Kasumi-1 (cell line): ENCODE measurements at places on chromosomes 6 and 20.

- no peak for DNase-seq
Observed at GRCh38 chr20:56724241-56724757, 95.2 kb downstream of the TFAP2C start.

DNA sequence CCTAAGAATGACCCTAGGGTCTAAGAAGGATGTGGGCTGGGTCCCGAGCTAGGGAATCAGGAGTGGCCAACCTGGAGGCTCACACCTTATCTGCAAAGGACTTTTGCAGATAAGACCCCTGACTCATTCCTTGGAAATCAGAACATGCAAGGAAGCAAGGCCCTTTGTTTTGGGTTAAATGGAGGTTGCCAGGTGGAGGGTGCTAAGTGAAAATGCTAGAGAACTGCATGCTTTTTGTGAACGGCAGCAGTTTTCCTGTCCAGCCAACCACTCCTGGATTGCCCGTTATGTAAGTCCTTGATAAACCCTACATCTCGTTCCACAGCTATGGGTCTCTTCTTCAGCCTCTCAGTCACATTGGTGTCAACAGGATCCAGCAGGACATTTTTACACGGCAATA is 52.1 kb upstream of the CST7 start:
- no peak for DNase-seq

DNA sequence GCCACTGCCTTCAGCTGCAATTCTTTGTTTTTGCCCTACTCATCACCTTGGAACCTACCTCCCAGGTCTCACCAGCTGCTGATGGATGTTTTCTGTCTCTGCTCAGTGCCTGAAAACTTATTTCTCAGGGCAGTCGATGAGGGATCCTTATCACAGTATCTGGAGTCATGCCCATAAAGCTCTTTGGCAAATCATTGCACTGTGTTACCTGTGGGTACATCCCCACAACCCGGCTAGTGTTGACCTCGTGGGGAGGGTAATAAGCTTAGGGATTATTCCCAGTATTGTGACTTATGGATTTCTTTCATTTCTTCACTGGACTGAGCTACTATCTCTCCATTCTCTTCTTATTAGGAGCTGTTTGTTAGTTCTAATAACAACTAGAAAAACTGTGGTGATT is 91.7 kb downstream of the ELOVL5 start:
- no peak for DNase-seq

GRCh38 chr6:166855416-166855815 is 100.9 kb downstream of the RNASET2 start:
- peak; percentile 13 for DNase-seq

DNA sequence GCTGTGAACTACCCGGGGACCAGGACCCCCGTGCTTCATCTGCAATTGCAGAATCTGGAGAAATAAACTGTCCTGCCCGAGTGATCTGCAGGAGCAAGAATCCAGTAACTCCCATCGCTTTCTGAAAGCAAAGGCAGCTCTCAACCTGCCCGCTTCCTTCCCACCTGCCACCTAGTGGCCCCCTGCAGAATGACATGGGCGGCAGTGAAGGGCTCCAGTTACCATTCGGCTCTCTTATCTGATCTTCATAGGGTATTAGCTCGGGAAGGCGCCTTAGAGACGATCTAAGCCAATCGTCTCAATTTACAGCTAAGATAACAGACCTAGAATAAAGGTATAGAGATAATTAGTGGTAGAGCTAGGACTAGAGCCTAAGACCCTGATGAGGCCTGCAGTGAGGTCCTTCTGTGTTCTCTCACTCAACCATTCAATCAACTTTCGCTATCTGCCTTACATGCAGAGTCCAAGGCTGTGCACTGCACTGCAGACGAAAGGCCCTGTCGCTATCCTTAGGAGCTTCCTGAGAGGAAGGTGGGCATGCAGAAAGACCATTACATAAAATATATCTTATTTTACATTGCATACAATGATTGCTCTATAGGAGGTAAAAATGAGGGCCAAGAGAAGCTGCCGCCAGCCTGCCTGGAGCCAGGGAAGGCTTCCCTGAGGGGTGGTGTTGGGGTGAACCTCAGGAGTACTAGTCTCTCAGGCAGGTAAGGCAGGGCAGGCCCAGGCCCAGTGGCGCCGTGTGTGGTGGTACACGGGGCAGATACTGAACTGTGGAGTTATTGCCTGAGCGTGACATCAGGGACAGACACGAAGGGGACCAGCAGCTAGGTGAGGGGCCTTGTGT is 7.1 kb upstream of the PSMG4 start:
- peak; percentile 85 for DNase-seq

DNA sequence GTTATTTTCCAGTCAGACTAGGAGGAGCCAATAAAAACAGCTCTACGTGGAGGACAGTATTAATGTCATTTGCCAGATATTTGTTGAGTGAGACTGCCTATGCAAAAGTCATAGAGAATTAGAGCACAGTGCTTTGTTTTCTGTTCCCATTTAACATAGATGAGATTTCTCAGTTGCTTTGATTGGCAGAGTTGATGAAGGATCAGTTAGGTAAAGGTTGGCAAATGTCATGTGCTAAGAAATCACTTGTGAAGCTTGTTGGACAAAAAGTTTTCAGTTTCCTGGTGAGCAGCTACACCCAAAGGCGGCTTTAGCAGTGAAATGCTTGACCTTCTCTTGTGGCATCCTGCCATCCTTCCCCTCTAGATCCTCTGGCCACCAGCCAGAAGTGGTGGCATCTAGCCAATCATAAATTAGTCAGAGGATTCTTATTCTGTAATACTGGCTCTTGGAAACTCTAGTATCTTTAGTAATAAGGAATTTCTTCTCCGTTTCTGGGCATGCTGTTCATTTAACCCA is 37.0 kb downstream of the BCKDHB start:
- no peak for DNase-seq

DNA sequence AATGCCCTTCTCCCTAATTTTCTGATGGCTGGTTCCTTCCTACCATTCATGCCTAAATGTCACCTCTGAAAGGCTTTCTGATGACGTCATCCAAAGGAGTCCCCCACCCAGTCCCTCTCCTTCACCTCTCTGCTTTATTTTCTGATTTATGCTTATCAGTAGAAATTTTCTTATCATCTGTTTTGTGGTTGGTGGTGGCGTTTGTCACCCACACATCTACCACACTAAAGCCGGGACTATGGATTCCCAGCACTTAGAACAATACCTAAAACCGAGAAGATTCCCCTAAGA is 9.0 kb downstream of the CNKSR3 start:
- no peak for DNase-seq

DNA sequence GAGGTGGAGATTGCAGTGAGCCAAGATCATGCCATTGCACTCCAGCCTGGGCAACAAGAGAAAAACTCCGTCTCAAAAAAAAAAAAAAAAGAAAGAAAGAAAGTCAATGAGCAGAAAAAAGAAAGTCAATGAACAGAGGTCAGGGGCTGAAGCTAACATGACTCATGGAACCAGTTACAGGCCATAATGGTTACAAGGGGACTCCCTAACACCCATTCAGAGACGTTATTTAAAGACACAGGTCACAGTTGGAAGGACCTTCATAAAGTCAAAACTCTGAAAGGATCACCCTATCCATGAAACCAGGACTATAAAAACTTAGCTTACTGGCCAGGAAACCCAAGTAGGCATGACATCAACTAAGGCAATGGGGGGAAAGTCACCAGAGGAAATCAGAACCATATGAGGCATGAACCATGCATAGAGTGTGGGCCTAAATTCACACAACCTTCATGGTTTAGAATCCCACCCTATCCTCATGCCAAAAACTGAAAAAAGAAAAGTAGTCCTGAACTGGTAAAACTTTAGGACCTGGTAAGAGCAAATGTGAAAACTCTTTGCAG is 18.2 kb downstream of the FBXL4 start:
- DNase-seq: no peak

DNA sequence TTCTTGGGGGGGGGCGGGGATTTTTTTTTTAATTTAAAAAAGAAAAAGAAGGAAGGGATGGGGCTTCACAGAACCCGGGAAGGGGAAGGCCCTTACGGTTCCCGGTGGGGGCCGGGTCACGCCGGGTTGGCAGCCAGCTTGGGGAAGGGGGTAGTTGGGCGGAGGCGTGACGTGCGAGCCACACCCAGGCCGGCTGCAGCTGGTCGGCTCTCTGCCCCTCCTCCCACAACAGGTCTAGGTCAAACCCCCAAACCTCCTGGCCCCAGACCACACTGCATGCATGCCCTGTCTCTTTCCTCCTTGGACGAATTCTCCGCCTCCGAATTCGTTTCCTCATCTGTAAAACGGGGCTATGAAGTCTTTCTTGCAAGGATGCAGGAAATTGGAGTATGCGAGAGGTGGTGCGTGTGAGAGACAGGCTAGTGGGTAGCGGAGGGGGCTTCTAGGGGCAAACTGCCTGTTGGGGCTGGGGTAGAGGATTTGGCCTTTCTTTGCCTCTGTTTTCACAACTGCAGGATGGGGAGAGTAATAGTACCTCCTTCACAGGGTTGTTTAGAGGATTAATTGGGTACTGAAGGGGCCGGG is 828 bp downstream of the HCK start:
- no peak for DNase-seq

DNA sequence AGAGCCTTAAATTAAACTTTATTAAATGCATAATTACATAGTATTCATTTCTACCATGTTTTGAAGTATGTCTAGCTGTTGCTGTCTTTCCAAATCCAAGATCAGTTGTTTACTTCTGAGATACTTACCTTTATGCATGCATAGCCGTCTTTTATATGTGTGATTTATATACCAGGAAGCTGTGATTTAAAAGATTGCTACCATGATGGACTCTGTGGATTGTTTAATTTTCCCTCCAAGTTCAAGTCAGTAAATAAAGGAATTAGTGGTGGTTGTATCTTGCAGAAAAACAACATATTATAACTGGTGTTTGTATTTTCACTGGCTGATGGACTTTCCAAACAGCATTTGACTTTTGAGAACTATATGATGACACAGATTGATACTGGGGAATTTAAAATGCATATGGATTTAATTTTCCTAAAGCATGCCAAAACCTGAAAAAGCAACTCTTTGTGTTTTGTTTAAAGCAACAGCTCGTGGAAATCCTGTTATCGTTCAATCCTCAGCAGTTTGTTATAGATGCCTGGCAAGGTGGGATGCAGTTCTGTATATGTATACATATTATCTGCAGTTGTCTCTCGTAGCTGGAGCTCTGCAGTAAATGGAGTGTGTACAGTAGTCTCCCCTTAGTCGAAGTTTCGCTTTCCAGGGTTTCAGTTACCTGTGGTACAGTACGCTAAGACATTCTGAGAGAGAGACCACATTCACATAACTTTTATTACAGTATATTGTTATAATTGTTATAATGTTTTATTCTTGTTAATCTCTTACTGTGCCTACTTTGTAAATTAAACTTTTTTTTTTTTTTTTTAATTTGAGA is 77.1 kb downstream of the CBFA2T2 start:
- DNase-seq: no peak

GRCh38 chr6:132365281-132365907 is 35.9 kb downstream of the MOXD1 start:
- no peak for DNase-seq

DNA sequence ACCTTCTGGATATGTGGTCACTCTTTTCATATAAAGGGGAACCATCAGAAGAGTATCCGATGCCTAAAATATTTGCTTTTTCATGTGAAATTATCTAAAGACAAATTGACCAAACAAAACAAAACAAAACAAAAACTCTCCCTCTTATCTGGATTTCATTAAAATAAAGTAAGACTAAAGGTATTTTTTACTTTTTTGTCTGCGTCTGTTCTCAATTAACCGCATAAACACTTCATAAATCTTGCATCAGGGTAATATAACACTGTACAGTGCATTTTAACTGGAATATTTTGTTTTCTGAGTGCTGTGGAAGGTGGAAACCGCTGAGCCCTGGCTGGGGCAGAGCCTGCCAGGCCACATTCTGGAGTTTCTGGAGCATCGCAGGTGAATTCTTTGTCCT is 234.1 kb upstream of the ZFP64 start:
- DNase-seq: no peak

DNA sequence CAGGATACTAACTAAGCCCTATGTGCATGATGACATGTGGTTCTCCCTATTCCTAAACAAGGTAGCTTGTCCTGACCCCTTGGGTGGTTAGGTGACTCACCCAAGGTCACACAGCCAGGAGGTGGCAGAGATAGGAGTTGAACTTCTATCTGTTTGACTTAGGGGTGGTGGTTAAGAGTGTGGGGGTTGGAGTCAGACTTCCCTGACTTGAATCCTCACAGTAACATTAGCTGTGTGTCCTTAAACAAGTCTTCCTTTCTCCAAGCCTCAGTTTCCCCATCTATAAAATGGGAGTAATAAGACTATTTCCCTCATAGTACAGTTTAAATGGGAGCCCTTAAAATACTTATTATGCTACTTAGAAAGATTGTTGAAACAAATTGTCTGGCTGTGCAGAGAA is 21.9 kb downstream of the SLC12A5 start:
- no peak for DNase-seq

- DNase-seq: no peak
Observed at GRCh38 chr20:8744228-8744844, 324.6 kb upstream of the PLCB4 start.

- no peak for DNase-seq
Observed at GRCh38 chr20:50380697-50381040, 129.5 kb upstream of the PTPN1 start.
